ENCODE measurements at places on chromosomes 1 and 21.

DNA sequence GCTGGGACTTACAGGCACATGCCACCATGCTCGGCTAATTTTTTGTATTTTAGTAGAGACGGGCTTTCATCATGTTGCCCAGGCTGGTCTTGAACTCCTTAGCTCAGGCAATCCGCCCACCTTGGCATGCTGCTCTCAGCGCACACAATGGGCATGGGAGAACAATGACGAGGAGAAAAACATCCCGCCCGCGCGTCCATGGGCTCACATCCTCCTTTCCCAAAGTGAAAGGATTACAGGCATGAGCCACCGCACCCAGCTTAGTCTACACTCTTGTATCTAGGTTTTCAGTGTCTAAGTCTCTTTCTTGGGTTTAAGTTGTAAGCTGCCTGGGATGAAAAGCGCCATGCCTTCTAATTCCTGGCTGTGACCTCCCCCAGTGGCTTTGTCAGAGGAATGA lies 37.9 kb downstream of the CDK18 start:
- no peak for DNase-seq

DNA sequence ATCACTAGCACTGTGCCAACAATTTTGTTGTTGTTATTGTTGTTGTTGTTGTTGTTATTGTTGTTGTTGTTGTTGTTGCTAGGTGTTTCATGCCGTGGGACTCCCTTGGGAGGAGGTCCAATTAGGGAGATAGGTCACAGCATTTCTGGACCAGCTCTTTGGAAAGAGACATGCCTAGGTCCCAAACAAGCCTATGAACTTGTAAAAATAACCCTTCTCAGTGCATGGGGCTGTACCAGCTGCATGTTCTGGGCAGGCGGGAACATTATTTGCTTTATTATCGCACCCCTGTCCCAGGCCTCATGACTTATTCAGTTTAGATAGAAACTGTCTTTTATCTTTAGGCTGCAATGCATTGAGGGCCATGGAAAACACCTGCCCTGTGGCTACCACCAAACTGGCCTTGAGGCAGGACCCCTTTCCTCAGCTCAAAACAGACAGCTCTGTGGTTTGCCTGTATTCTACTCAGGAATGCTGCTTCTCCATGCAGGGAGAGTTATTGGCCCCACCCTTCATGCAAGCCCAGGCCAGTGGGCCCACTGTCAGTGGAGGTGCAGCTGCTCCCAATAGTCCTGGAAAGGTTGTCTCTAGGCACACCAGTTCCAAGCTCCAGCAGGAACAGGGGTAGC lies 386.5 kb upstream of the BRINP3 start:
- no peak for DNase-seq

- DNase-seq: no peak
These were observed 904 bp upstream of the PRDX6 start for GRCh38 chr1:173476197-173476664.

DNA sequence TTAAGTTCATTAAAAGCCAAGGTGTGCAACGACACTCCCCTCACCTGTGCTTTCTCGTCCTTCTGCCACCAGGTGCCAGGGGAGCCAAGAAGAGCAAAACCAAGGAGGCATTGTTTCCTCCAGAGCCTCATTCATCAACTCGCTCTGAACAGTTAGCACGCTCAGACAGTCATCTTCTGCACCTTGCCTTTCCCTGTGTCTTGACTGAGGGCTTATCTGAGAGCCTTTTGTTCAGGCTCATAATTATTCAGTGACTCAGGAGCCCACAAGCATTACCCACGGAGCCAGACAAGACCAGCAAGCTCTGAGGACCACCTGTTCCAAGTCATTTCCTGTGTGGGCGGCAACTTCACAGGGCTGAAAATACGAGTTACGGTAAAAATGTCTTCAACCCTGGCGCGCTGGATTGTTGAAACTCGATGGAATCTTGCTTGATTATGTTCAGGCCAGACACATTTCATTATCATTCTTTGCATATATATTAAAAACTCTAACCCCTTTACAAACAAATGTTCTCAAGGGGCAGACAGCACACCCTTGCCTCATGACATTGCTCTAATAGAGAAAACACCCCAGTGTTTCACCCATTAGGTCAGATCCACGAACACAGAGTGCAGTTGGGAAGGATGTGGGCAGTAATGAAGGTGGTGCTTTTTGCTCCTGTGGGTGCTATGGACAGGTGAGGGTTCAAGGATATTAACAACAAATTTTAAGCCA lies 89.7 kb upstream of the RUNX1 start:
- DNase-seq: no peak
